ENCODE measurements at places on chromosomes 1 and 21.

DNA sequence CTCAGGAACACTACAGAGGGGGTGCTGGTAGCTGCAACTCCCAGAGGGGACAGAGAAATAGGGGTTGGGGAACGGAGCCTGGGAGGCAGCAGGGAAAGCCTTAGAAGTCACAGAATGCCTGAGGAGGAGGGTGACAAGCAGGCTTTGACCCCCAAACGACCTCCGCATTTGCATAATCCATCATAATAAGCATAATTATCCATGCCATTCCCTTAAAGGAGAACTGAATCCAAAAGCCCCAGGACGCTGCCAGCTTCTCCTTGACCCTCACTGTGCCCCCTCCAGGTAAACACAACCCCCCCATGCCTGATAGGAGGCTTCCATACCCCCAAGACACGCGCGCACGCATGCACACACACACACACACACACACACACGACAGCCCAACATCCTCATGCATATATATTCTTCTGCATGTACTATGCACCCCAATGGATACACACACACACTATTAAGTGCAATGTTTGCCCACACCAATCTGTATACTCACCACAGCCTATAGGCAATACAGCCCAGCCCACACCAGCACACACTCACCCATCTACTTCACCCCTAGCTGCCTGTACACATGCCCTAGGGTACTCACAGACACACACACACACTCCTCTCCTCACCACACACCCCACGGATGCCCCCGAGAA is 27.8 kb downstream of the SDC3 start:
- no peak for DNase-seq

DNA sequence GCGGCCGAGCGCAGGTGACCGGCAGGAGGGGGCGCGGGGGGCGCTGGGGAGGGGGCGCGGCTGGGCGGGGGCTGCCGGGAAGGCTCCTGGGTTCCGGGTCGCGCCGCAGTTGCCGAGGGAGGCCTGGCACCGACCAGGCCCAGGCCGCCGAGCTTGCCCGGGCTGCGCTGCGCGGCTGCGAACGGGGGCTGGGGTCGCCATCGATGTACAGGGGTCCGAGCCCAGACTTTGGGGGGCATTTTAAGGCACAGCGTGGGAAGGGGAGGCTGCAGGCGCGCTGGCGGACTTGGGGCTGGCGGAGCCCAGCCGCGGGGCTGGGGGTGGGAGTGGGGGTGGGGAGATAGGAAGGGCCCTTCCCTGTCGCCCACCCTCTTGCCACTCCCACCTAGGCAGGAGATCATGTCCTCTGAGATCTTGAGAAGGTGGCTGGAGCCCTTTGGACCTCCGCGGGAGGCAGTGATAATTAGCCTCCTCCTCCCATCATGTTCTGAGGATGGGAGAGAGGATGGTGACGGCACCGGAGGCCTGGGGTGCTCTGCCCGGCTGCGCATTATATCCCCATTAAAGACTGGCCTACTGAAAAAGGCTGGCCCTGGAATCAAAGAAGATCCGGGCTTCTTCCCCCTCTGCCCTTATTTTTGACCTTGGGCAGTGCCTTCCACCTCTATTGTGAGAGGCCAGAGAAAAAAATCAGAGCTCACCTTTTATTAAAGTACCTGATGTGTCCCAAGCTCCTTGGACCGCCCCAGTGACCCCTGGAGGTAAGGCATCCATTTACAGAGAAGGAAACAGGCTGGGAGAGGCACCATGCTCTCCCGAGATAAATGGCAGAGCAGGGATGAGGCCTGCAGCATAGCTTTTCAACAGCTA is 497 bp downstream of the FBXO44 start:
- DNase-seq: no peak

DNA sequence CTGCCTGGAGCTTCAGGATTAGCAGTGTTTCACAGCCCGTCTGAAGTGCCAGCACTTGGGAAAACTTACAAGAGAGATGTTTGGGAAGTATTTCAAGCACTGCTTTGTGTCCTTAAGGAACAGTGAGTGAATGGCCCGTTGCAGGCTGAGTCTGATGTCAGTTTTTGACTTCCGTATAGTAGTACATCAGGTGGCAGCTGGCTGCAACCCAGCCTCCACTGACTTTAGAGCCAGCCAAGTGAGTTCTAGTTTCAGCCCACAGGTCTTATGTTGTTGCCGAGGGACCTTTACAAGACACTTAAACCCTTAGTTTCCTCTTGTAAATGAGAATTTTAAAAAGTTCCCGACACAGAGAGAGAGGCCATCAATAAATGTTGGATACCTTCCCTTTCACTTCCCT is 35.0 kb downstream of the UCK2 start:
- no peak for DNase-seq

DNA sequence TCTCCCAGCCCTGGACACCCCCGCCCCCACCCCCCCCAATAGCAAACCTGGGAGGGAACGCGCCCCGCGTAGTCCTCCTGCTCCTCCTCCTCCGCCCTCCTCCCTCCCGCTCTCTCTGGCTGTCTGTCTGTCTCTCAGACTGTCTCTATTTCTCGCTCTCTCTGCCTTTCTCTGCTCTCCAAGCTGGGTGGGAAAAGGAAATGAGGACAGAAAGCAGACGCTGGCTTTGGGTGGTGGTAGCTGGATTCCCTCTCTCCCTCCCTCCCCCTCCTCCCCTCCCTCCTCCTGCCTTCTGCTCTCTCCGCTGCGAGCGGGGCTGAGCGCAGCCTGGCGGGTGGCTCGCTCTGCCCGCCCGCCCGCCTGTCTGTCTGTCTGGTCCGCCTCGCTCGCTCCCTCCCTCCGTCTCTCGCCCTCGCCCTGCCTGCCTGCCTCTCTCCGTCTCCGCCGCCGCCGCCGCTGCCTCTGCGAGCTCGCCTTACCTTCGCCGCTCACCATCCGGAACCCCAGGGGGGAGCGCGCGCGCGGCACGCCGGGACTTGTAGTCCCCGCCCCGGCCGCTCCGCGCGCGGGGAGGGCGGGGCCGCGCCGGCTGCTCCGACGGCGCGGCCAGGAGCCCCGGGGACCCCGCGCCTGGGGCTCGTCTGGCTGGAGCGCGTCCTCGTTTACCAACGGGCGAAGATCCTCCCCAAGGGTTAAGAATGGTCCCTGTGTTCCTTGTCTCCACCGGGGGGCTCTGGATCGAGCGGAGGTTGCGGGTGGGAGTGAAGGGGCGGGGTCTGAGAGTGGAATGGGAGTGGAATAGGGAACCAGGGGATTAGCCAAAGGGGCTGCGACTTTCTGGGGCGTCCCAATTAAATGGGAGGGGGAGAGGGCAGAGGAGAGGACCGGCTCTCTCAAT is at the start of gene AHDC1:
Gene AHDC1 (minus strand): TSS at position 464 of the 898 bp plus-strand sequence. CDS start 52,029 bp downstream, outside the sequence.
- DNase-seq: peak; percentile 82

DNA sequence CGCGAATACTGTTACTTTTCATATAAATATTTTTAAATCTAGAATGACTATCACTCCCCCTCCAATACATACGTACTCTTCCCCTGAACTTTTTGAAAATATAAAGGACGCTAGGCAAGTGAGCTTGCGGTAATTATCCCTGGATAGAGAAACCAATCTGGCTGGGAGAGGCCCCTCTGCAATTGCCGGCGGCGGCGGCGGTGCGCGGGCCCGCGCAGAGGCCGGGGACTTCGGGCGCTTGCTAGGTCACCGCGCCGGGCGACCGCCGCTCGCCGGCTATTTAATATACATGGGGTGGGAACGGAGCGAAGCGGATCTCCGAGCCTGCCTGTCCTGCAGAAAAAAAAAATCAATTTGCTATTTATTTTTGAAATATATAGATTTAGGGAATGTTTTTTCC is 416.3 kb upstream of the ESRRG start:
- no peak for DNase-seq

DNA sequence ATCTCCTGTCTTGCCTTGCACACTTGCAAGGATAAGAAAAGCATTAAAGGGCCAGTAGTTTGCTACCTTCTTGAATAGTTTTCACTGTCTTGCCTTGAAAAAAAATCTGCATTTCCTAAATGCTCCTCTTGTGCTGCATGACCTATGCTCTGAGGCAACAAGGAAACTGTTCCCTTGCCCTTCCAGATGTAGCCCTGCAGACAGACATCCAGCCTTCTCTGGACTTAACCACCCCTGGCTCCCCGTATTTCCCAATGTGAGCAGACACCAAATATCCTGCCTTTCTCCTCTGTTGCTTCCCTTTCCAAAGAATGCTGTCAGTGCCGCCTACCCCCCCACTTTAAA is 177.6 kb downstream of the GABPA start:
- DNase-seq: no peak

GRCh38 chr1:80154176-80154575 is 1147.6 kb upstream of the ADGRL4 start:
- DNase-seq: no peak

DNA sequence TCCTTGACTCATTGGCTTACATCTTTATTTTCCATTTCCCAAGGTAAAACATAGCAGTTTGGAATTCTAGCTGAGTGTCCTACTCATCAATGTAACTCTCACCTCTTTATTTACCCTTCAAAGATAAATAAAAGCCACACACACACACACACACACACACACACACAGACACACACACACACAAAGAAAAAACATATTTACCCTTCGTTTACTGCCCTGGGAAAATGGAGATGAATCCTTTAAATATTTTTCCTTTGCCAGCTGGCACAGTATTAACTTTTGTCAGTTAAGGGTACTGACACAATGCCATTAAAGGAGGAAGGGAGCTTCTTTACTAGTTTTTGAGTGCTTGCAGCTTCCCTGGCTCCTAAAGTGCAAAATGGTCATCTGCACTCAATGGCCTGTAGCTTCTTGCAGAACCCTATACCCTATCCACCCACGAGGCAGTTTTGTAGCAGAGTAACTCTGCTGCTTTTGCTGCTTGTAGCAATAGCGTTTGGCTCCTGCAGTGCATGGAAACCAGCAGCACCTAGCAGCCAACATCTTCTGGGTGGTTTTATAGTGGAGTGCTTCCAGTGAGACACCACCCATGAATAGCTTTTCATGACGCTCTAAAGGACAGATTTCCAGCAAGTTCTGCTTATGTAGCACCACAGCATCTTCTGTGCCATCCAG is 103.7 kb downstream of the HS2ST1 start:
- DNase-seq: no peak

- no peak for DNase-seq
These were observed 26.4 kb downstream of the MYOM3 start for GRCh38 chr1:24085546-24085945.

DNA sequence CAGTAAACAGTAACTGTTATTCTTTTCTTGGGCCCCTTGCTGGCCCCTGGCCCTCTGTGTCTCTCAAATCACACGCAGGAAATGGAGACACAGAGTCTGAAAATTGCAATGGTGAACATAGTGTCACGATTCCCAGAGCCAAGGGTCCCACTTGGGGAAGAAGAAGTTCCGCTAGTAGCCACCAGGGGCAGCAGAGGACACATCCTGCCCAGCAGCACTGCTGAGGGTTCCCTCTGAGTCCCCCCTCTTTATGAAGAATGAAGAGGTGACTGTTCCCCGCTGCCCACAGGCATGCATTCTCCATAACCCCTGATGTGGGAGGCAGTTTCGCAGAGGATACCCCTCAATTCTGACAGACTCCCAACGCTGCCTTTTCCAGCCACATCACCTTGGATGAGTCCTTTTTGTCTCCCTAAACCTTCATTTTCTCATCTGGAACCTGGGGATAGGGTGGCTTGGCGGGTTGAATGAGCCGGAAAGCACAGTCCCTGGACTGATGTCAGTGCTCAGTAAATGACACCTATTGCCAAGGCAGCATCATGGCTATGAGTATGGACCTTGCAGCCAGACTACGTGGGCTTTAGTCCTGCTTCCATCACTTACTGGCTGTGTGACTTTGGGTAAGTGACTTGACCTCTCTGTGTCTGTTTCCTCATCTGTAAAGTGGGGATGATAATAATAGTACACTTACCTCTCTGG is 238.0 kb upstream of the TMEM51 start:
- DNase-seq: peak; percentile 70

- no peak for DNase-seq
These were observed 5.0 kb downstream of the AGT start for GRCh38 chr1:230708631-230709580.

- DNase-seq: no peak
These were observed 582.6 kb upstream of the TMPRSS15 start for GRCh38 chr21:18986197-18986596.

- DNase-seq: no peak
These were observed 17.3 kb upstream of the ABCG1 start for GRCh38 chr21:42201615-42202161.

DNA sequence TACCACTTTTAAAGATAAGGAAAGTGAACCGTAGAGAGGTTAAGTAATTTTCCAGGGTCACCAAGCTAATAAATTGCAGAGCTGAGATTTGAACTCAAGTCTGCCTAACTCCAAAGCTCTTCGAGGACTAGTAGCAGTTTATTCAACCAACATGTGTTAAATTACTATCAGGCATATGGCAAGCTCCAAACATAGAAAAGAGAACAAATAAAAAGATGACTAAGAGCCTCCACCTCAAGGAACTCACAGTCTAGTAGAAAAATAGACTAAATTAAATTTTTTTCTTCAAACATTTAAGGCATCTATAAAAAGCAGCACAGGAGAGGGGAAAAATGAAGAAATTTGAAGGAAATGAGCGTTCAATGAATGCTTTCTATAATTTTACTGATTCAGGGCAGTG is 22.2 kb downstream of the SLC9C2 start:
- no peak for DNase-seq

GRCh38 chr1:15459771-15460707 is 3.5 kb downstream of the CELA2A start:
- no peak for DNase-seq

DNA sequence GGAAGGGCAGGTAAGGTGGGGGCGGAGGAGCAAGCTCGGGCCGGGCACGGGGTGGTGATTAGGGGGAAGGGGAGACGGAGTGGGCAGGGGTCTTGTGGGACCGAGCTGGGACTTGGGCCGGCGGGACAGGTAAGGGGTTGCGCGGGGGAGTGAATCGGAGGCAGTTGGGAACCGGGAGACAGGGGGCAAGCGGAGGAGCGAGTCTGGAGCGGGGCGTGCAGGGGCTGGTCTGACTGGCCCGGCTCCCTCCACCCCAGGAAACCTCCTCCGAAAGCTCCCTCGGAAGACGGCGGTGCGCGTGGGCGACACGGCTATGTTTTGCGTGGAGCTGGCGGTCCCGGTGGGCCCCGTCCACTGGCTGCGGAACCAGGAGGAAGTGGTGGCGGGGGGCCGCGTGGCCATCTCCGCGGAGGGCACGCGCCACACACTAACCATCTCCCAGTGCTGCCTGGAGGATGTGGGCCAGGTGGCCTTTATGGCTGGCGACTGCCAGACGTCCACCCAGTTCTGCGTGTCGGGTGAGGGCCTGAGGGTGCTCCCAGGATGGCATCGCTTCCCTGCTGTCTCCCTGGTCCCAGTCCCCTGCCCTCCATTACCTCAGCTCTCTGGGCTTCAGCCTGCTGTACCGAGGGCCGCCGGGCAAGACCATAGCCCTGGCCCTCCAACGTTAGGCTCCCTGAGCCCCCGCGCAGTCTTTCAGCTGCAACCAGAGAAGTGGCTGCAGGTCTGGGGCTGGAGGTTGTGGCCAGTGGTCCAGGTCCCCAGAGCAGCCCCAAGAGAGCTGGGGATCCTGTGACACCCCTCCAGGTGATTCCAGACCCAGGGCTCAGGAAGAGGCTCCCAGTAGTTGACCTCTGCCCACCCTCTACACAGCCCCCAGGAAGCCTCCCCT is 6.3 kb downstream of the OBSCN start:
- DNase-seq: no peak

GRCh38 chr1:58391056-58391455 is 155.5 kb downstream of the OMA1 start:
- DNase-seq: no peak

- no peak for DNase-seq
These were observed 47.4 kb downstream of the CAMTA1 start for GRCh38 chr1:6832531-6833188.

Data from HTR-8/SVneo (cell line).